T-cell (primary cell): ENCODE measurements at places on chromosomes 11 and 22.
A peak's percentile ranks its signal among the peaks of the same experiment; 100 is the strongest.

GRCh38 chr11:44488165-44488965 is 77.1 kb upstream of the CD82 start:
- DNase-seq, result no peak

- DNase-seq, result no peak
Measured at GRCh38 chr22:37509059-37509860, 10.0 kb downstream of the CARD10 start.

DNA sequence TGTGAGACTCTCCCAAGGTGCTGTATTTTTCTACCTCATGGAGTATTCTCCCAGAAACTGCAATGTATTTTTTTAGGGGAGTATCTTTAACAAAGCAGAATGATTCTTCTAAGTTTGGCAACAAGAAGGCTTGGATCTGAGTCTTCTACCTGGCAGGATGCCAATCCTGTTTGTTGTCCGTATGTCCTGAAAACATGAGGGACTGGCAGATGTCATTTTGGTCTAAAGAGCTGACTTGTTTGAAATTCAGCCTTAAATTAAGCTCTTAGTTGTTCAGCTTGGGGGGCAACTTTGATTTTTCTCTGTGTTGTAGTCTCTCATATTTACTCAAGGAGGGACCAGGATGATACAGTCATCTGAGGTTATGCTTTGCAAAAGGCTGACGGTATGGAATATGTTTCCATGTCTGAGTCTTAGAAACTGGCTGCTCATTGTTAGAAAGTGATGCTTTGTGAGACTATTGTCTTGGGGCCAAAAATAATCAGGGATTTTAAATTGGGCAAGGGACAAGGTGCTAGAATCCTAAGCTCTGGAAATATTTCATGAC is 9.3 kb downstream of the MRPL16 start:
- DNase-seq, result no peak

DNA sequence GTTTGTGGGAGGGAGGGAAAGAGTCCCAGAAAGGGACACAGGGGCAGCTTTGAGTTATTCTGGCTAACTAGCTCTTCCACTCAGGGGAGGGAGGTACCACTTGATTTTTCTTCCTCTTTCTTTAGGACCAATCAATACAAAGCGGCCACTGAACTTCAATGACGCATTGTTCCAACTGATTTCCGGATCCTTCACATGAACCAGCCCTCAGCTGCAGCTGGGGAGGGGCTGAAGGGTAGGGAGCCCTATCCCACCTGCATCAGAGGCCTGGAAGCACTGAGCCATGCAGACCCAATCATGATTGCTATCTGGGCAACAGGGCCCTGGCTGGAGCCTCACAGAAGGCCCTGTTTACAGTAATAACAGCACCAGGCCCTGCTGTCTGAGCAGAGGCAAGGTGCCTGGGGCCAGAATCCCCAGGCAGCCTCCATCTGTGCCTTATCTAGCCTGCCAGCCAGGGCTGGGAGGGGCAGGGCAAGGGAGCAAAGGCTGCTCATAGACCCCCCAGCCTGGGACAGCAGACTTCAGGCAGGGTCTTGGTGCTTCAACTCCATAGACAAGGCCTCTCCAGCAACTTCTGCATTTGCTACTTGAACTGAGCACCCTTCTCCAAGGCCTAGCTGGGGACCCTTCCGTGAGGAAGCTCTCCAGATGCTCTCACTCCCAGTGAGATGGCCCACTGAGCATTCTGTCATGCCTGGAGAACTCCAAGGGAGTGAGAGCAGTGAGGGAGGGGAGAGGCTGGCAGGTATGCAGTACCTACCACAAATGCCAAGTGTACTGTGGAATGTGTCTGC is 22.5 kb downstream of the CLPB start:
- DNase-seq, result peak; percentile 14

- DNase-seq, result no peak
Measured at GRCh38 chr11:62958547-62959421, 26.0 kb downstream of the SLC22A6 start.

DNA sequence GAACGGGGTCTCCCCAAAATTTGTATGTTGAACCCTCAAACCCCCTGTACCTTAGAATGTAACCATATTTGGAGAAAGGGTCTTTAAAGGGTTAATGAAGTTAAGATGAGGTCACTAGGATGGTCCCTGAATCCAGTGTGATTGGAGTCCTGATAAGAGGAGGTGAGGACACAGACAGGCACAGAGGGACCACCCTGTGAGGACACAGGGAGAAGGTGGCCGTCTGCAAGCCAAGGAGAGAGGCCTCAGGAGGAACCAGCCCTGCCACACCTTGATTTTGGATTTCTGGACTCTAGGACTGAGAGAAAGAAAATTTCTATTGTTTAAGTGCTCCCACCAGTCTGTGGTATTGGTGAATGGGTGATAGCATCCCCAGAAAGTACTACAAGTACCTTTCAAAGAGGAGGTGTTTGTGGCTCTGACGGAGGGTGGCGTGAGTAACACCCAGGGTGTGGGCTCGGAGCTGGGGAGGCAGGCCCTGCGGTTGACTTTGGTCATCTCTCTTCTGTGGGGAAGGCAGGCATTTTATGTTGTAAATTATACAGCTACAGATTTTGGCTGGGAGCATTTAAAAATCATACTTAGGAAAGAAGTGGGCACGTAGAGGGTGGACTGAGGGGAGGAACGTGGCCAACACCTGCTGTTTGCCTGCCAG is 13.8 kb downstream of the MRGPRF start:
- DNase-seq, result no peak

- DNase-seq, result no peak
Measured at GRCh38 chr11:36030731-36031281, 86.9 kb downstream of the LDLRAD3 start.

- DNase-seq, result no peak
Measured at GRCh38 chr11:134312223-134312622, 19.6 kb upstream of the GLB1L2 start.

GRCh38 chr22:48951836-48952235 is 875.8 kb downstream of the BRD1 start:
- no peak for DNase-seq

GRCh38 chr11:8828046-8828445 is 82.9 kb upstream of the AKIP1 start:
- DNase-seq, result no peak

DNA sequence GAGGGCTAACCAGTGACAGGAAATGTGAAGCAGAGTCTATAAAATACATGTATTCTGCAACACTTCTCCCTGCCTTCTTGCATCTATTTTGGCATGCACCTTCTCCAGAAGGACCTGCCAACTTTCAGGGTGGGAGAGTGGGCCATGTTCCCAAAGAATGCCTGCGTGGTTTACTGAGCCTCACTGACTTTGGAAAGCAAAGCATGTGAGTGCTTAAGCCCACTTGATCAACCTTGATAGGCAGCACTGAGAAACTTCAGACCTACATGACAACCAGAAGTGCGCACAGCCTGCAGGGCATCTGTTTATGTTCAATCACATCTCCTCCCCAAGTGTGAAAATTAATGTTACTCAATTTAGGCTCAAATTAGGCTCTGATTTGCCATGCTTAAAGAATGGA is 69.2 kb downstream of the AMOTL1 start:
- DNase-seq, result no peak

DNA sequence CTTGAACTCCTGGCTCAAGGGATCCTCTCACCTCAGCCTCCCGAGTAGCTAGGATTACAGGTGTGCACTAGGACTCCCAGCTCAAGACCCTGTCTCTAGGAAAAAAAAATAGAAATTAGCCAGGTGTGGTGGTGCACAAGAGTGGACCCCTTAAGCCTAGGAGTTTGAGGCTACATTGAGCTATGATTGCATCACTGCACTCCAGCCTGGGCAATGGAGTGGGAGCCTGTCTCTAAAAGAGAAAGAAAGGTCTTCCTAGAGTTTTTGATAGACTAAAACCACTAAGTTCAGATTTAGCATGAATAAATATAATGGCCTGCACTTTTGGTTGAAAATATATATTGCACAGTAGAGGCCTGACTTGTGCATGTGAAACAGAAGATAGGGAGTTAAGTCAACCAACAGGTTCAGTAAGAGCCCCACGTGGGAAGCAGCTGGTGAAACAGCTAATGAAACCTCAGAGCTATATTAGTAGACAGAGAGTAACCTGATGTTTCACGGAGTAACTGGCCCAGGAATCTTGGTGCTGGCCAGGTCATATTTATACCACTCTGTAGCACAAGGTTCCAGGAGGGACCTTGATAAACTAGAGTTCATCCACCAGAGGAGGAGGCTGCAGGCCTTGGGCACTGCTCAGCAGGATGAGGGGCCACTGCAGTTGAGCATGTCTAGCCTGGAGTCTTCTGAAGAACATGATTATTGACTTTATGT is 4.6 kb upstream of the MICAL3 start:
- no peak for DNase-seq

DNA sequence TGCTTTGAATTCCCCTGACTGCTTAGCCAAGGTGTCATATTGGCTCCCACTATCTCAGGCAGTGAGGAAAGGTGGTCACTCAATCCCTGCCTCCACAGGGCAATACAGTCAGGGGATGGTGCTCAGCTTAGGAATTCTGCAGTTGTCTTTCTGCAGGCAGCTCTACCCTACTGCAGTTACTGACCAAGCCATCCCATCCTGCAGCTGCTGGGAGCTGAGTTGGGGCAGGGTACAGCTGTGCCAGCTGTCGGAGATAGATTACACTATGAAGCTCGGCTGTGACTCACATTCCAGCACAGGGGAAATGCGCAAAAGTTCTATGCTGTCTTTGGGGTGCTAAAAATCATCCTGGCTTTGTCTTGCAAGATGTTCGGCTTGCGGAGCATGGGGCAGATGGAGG is 4.4 kb upstream of the DAGLA start:
- no peak for DNase-seq

DNA sequence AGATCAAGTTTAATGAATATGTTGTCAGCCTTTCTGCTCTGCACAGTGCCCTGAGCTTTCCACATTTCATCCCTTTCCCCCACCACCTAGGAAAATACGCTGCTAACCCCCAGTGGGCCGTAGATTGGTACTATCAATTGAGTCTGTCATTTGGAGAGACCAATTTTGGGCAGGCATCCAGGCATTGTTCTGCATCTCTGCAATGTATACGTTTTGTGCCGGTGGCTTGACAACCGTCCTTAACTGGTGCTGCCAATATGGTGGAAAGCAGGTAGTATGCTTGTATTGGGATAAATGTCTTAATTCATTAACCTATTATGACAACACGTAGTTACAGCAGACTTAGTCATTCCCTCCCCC is 1.3 kb downstream of the ELMOD1 start:
- DNase-seq, result no peak
